Ecto neural progenitor cell (in vitro differentiated cells): ENCODE measurements at places on chromosomes 2 and 18.

- DNase-seq, result no peak
These were observed 783.6 kb downstream of the CBLN2 start for GRCh38 chr18:71760541-71760940.

DNA sequence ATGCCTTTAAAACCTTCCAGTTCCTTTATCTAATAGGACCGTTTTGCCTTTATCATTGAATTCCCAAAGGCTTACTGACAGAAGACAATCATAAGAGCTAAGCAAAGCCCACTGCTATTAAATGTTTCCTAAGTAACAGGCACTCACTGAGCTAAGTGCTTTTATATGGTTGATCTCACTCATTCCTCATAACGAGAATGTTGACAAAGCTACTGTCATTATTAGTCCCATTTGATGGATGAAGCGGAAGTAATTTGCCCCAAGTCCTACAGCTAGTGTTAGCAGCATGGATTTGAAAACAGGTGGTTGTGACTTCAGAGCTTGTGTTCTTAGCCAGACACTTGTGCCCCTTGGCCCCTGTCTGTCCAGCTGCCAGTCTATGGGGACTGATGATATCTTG, 134.8 kb upstream of the SERPINE2 start:
- DNase-seq, result no peak

DNA sequence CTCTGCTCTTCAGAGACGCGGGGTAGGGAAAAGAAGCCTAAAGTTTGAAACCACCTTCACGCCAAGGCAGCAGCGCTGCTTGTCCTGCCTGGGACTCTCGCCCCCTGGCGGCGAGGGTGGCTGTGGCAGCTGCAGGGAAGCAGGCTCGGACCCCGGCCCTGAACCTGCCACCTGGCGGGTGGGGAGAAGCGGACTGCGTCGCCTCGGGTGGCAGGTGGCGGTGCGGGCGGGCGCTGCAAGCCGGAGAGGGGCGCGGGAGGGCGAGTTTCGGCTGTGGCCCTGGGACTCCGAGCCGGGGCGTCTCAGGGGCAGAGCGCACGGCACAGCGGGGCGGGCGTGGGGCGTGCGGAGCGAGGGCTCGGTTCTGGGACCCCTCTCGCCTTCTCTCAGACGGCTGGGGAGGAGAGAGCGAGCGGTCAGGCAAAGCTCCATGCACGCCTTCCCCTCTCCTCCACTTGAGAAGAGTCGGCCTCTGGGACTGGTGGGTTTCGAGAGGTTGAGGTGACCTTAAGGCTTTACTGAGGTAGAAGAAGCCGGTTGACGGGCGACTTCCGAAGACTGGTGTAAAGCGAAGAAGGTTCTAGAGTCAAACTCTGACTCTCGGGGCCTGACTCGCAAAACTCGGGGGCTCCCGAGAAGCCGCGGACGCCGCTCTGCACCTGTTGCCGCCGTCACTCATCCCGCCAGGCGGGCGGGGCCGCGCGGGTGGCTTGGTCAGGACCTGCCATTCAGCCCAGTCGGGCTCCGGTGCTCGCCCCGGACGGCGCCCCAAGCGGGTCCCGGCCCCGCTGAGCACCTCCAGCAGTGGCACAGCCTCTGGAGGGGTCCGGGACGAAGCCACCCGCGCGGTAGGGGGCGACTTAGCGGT, 1.1 kb upstream of the BOLL start:
- DNase-seq, result peak; percentile 83

- DNase-seq, result no peak
These were observed 85.5 kb upstream of the PGAP1 start for GRCh38 chr2:197011801-197012641.

GRCh38 chr2:157758586-157758985, 117.5 kb downstream of the ACVR1 start:
- DNase-seq, result no peak
